ENCODE measurements at places on chromosomes 3 and 15. TPM values are rescaled to one million over a fixed set of nuclear protein-coding genes. Genes with fewer than 3 reads are reported as not detected.

MAGEL2 gene
- total RNA-seq = 0.32 TPM

CERS3 gene
- total RNA-seq = not detected

TMEM89 gene
- total RNA-seq = not detected

EPB42 gene
- 0.43 TPM for total RNA-seq

CTXN2 gene
- total RNA-seq = not detected

C3orf22 gene
- not detected for total RNA-seq

PARP15 gene
- 3.5 TPM for total RNA-seq

MRAS gene
- 81.5 TPM for total RNA-seq

PLSCR5 gene
- total RNA-seq = not detected

GOLGA8K gene
- total RNA-seq = 3.2 TPM

MORC1 gene
- not detected for total RNA-seq

Measured in posterior vena cava (tissue), 2 donors.